Fibroblast of skin of abdomen (primary cell): ENCODE measurements at places on chromosomes 1 and 21.

DNA sequence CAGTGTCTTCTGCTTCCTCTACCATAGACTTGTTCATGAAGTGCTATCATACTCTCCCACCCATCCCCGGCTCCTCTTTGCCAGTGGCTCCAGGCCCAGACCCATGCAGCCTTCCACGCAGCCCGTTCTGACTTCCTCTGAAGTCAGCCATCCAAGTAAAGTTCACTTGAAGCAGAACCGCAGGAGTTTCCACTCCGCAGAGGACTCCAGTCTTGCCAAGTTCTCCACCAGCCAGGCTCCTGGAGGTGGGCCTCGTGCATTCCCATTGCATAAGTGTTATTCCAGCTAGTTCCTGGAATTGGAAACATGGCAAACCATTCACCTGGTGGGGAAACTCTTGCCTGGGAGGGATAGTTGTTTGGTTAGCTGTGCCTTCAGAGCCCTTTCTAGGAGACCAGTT is 185.1 kb downstream of the PLPP3 start:
- DNase-seq, result no peak

- DNase-seq, result peak; percentile 71
Observed at GRCh38 chr1:208254376-208254775, 10.2 kb upstream of the PLXNA2 start.

- no peak for DNase-seq
Observed at GRCh38 chr1:220166853-220167252, 72.9 kb downstream of the IARS2 start.

DNA sequence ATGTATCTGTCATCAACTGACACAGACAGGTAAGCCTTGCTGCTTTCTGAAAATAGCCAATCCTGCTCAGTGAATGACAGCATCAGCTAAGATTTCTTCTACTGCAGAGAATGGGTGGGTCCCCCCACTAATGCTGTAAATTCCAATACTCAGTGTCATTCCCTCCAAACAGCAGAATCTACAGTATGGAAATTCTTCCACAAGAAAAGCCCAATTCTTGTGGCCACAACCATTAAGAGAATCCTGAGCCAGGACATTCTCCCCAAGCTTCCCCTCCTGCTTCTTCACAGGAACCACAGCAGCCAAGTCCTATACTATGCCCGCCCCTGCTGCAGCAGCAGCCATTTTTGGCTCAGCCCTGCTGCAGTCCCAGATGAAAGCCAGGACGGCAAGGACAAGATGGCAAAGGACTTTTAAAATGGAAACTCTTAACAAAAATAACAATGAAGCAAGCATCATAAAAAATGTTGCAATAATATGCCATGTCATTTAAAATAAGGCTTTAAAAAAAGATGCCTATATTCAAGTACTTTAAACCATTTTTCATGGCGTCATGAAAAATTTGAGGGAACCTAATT is 26.8 kb downstream of the EIF4G3 start:
- DNase-seq, result peak; percentile 98

GRCh38 chr1:176854758-176855745 is 309.5 kb downstream of the ASTN1 start:
- DNase-seq, result no peak

DNA sequence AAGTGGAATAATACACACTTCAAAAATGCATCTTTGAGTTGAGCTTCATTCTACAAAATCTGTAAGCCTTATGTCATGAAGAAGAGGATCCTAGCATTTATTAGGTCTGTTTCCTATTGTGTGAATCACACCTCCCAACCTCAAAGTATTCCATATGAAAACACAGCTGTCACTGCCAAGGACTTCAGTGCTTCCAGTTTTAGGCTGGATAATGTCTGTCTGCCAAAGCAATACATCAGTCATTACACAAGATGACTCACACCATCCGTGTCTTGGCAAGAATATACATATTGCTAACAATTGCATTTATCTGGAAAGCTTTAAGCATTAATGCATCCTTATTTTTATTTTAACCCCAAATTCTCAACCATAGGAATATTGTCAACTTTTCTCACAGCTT is 125.7 kb upstream of the TMPRSS15 start:
- peak; percentile 98 for DNase-seq

DNA sequence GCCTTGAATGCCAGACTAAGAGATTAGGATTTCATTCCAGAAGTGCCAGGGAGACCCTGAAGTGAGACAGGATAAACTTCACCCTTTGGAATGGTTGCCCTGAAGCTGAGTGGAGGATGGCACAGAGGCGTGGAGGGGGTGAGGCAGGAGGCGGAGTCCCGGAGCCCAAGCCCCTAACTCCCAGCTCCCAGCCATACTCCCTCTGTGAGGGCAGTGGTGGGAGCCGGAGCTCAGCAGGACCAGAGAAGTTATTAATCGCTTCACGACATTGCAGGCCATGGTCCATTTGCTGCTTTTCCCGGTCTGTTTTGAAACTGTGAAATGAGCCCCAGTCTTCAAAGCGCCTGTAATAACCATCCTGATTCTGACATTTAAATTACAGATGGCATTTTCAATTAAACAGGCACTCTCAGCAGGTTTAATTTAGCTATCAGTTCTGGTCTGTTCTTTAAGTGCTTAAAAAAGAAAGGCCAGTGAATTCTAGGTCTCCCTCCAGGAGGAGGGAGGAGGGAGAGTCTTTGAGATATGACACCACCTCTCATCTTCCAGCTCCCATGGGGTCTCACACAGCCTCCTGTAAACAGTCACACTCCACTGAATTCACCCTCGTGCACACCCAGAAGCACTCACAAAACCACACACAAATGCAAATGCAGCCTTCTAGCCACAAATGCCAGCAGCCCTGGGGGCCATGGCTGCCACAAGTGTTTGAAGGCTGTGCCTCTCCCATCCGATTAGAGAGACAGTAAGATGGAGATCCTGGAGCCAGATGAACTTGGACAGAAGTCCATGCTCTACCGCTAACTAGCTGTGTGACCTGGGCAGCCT is 19.6 kb downstream of the FBXO2 start:
- no peak for DNase-seq

DNA sequence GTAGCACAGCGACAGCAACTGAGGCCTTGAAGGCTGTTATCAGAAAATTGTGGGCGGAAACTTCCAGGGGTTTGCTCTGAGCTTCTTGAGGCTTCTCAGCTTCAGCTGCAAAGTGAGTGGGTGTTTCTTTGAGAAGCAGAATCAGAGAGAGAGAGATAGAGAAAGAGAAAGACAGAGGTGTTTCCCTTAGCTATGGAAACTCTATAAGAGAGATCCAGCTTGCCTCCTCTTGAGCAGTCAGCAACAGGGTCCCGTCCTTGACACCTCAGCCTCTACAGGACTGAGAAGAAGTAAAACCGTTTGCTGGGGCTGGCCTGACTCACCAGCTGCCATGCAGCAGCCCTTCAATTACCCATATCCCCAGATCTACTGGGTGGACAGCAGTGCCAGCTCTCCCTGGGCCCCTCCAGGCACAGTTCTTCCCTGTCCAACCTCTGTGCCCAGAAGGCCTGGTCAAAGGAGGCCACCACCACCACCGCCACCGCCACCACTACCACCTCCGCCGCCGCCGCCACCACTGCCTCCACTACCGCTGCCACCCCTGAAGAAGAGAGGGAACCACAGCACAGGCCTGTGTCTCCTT is at the start of gene FASLG:
FASLG (plus strand) TSS at position 233 of the 583 bp plus-strand sequence; CDS start at position 332, 99 bp downstream.
- DNase-seq, result no peak

- no peak for DNase-seq
Observed at GRCh38 chr1:47631411-47631995, 193.7 kb downstream of the FOXD2 start.

DNA sequence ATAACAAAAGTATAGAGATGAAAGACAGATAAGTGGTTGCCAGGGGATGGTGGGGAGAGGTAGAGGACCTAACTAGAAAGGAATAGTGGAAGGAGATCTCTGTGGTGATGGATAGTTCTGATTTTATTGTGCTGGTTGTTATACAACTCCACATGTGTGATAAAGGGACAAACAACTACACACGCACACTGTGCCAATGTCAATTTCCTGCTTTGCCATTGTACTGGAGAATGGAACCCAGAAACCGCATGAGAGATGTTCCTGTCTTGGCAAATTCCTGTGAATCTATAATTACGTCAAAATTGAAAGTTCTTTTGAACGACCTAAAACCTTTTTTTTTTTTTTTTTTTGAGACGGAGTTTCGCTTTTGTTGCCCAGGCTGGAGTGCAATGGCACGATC is 11.0 kb downstream of the TNFRSF9 start:
- no peak for DNase-seq

GRCh38 chr1:34587761-34588160 is 167.1 kb upstream of the GJB5 start:
- no peak for DNase-seq

GRCh38 chr1:161733526-161733925 is 12.2 kb downstream of the FCRLB start:
- peak; percentile 89 for DNase-seq

GRCh38 chr1:77068013-77068412 is 151.2 kb downstream of the PIGK start:
- no peak for DNase-seq

DNA sequence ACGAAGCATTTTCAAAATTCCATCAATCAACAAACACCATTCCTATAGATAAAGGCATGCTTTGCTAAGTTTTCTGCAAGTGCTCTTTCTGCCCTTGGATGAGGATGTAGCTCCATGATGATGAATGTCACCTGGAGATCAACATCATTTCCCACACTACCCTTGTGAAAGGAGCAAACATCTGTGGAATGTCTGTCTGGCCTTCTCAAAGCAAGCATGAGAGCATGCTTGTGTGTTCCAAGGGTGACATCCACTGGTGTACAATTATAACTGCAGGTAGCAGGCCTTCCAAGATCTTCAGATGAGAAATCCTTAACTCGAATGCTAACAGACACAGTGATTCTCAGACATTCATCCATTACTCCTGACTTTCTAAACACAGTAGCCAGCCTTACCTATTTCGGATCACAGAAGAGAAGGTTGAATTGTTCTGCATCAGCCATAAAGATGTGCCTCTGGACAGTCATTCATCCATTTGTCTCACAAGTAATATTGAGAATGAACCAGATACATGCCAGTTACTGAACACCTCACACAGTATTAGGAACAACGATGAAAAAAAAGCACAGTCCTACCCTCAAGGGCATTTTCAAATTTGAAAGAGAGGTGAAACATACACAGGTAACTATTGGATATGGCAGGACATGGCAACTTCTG is 162.4 kb downstream of the TPR start:
- DNase-seq, result peak; percentile 96

DNA sequence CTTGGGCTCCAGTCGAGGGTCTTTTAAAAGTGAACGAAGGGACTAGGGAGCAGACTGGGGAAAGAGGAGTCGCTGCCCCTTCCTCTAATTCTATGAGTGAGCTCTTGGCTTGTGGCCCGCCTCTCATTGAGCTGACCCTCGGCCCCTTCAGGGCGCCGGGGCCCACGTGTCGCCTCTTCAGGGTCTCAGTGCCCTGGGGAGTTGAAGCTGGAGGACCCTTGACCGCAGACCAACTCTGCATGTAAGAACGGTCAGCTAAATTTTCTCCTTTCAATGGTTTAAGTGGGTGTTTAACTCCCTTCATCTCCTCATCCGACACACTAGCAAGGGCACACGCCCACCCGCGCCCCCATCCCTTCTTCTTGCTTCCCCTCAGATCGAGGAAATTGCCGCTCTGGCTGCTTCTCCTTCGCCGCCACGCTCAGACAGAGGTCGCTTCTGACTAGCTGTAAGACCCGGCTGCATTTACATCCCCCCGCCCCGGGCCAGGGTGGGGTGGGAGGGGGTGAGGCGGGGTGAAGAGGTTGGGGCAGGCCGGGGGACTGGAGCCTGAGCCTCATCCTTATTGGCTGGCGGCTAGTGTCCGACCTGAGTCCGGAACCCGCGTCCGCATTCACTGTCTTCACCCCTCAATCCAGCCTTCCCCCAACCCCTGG is 10.9 kb downstream of the NR5A2 start:
- no peak for DNase-seq

- DNase-seq, result no peak
Observed at GRCh38 chr1:29062157-29062942, 61.4 kb downstream of the TMEM200B start.

DNA sequence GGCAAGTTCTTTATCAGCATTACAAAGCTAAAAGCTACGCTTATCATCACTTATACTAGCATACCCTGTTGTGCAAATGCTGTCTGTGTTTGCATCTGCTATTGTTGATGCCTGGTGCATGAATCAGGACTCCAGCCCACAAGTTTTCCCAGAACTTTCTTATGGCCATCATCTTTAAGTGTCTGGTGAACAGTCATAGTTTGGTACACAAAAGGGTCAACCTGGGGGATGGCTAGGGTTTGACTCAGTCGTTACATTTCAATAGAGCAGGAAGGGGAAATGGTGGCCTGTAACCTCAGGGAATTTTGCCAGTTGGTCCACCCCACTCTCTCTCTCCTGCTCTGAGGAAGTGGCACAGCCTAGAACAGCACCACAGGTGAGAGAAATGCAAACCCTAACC is 35.4 kb downstream of the SELL start:
- peak; percentile 21 for DNase-seq

DNA sequence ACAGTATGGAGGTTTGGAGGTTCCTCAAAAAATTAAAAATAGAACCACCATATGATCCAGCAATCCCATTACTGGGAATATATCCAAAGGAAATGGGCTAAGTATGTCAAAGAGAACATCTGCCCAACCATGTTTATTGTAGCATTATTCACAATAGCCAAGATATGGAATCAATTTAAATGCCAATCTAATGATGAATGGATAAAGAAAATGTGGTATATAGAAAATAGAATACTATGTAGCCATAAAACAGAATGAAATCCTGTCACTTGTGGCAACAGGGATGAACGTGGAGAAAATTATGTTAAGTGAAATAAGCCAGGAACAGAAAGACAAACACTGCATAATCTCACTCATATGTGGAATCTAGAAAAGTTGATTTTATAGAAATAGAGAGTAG is 201.7 kb upstream of the AJAP1 start:
- no peak for DNase-seq

DNA sequence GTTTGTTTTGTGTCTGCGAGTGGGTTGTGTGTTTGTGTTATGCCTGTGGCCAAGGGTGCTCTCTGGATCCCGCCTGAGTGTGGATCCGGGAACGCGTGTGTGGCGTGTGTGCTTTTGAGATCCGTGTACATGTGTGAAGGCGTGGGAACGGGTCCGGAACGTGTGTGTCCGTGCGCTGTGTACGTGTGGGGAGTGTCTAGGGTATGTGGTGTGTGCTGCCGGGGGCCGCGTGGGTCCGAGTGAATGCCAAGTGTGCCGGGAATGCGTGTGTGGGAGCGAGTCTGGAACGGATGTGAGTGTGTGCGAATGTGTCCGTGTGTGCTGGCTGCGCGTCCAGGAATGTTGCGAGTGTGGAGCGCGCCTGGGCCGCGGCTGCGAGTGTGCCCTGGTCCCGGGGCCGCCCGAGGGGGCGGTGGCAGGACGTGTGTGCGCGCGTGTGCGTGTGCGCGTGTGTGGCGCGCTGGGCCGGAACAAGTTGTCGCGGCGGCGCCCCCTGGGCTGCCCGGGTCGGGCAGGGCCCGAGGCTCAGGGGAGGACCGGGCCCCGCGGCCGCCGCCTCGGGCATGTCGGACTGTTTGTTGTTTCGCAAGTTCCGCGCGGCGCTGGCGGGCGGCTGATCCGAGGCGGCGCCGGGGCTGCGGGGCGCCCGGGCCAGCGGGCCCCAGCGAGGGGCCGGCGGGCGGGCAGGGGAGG is 953 bp downstream of the PTPRU start:
- DNase-seq, result peak; percentile 68

DNA sequence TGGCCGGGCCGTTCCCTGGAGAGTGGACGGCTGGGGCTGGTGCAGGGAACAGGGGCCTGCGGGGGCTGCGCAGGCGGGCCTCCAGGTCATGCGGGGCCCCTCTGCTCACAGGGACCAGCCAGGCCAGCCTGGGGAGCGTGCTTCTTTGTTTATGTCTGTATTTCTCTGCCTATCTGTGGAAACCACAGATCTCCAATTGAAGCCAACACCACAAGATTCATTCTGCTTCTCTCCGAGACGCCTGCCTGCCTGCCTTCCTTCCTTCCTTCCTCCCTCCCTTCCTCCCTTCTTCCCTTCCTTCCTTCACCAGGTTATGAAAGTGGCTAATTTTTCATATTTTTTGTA is 39.9 kb upstream of the HMGN1 start:
- no peak for DNase-seq
